ENCODE measurements at places on chromosomes 16 and 17.

DNA sequence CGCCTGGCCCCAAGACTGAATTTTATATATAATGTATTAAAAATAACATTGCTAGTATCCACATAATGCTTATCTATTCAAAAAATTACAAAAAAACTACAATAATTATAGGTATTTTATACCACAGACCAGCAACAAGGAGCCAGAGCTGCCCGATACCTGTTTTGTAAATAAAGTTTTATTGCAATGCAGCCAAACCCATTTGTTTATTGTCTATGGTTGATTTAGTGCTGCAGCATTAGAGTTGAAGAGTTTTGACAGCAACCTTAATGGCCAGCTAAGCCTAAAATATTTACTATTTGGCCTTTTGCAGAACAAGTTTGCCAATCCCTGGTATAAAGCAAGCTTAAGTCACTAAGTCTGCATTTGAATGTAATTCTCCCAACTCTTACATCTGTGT lies 5.6 kb downstream of the MEIOC start:
- no peak for DNase-seq

DNA sequence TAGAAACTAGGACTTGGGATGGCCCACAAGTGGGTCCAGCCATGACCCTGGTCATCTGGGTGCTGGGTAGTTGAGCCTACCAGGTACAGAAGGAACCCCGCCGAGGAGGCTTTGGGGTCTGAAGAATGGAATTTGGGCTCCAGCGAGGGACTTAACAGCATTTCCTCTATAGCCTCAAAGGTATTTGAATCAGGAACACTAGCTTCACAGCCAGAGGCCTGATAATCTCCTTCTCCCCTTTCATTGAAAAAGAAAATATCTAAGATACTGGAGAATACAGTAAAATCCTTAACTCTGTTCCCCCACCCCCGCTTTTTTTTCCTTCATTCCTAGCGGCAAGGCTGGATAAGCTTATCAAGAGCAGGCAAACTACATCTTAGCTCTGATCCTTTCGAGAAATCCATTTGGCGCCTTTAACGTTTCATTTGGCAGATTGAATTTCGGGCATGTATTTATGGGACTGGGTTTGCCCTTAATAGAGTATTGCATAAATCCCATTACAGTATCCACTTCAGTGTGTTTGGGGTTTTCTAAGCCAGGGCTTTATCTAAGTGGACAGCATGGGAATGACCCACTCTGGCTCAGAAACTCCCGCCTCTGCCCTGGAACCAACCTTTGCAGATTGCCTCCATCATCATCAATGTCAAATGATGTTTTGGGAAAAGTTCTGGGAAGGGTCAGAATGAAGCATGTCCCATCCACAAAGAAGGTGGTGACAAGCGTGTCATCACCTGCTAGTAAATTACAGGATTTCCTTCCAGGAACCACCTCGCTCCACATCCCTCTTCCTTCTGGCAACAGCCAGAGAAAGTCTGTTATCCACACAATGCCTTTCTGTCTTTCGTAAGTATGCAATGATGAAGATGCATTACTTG lies 36.9 kb downstream of the XYLT1 start:
- no peak for DNase-seq

DNA sequence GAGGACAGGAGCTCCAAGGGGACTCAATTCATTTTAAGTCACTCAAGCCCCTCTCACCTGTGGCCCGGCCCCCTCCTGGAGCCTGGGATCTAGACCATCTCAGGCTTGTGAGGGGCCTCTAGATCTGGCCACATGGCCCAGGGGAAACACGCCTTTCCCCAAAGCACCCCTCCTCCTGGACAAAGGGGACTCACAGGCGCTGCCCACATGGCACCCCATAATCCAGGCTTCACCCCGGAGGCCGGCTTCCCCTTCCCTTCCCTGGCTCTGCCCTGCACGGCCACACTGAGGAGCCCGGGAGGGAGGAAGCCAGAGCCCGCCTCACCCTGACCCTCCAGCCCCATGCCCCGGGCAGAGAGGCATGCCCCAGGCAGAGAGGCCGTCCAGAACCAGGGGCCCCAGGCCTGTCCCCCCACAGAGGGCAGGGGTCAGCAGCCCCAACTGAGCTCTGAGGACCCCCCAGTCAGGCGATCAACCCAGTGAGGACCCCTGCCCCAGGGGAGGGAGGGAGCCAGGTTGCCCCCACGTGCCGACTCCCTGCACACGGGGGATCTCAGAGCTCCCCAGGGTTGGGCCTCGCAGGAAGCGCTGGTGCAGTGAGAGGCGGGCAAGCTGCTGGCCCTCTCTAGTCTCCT lies 10.9 kb downstream of the HS3ST6 start:
- DNase-seq, result no peak

GRCh38 chr16:5903832-5904231 lies 806.2 kb upstream of the EEF2KMT start:
- DNase-seq, result no peak

DNA sequence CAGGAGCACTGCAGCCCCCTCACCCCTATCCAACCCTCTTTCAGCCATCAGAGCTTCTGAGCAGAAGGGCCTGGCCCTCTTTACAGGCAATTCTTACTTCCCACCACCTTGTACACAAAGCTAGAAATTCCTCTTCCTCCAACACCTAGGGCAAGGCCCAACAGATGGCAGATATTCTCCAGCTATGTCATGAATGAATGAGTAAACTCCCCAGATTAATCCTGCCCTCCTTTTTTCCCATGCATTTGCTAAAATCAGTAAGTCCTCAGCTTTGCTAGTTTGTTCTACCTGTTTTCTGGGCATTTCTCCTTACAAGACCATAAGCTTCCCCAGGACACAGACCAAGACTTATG lies 20.4 kb upstream of the MRPS23 start:
- DNase-seq, result no peak

- DNase-seq, result no peak
Observed at GRCh38 chr17:79220201-79220712, 145.6 kb downstream of the ENGASE start.

DNA sequence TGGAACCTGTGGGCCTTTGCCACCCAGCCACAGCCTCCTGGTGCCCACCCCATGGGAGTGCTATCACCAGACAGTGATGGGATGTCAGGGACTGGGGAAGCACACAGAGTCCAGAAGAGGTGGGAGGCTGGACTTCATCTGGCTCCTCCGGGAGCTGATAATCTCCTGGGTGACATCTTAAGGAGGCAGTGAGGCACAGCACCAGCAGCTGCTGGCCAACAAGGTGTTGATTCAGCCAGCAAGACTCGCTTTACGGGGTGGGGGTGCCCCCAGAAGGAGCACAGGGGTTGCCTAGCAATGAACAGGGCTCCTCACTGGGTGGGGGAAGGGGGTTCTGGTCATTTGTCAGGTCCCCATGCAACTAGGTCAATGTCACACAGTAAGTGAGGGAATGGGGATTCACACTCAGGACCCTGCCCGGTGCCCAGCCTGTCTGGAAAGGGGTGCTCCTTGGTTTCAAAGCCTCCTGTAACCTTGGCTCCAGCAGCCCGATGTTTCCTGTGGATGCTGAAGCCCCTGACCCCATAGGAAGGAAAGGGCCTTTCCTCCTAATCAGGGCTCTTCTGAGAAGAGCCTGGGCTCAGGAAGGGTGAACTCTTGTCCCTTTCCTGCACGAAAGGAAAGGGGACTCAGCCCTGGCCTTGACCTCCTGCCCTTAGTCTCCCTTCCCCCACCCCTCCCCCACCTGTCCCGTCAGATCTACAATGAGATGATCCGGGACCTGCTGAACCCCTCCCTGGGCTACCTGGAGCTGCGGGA lies 17.7 kb downstream of the KIF19 start:
- no peak for DNase-seq

GRCh38 chr17:2412561-2413021 lies 11.7 kb upstream of the MNT start:
- DNase-seq, result no peak

Measured in lower leg skin (tissue), 4 donors.